ENCODE measurements at places on chromosomes 3 and 15.

- no peak for DNase-seq
These were observed 56.4 kb downstream of the LSAMP start for GRCh38 chr3:116388867-116389385.

DNA sequence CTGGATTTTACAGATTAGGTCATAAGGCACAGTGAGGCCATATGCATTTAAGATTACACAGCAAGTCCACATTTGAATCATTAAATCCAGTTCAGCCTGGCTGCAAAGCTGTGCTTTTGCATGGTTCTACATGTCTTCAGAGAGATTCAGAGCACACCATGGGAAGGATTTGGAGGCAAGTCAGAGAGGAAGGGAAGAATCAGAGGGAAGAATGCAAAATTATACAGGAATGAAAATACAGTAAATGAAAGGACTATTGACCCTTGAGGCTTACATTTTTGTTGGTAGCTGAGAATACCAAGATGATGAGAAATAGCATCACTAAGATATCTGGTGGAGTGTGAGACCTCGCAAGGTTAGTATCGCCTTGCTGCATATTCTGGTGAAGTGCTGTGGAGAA is 13.9 kb downstream of the FILIP1L start:
- no peak for DNase-seq

DNA sequence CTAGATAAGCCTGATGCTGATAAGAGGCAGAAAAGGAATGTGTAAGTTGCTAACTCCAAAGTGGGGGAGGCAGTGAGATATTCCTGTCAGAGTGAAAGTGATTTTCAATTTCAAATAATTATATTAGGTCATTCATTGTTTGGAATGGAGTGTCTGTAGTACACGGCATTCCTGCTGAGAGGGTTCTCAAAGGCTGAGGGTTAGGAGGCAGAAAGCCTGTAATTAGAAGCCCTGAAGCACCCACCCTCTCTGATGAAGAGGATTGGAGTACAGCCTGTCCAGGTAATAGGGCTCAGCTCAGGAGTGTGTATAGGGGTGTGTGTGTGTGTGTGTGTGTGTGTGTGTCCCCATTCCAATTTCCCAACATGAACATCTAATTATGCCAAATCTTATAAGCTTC is 486.8 kb downstream of the MAGI1 start:
- DNase-seq, result no peak

GRCh38 chr15:60259469-60259868 is 138.3 kb downstream of the ANXA2 start:
- no peak for DNase-seq

DNA sequence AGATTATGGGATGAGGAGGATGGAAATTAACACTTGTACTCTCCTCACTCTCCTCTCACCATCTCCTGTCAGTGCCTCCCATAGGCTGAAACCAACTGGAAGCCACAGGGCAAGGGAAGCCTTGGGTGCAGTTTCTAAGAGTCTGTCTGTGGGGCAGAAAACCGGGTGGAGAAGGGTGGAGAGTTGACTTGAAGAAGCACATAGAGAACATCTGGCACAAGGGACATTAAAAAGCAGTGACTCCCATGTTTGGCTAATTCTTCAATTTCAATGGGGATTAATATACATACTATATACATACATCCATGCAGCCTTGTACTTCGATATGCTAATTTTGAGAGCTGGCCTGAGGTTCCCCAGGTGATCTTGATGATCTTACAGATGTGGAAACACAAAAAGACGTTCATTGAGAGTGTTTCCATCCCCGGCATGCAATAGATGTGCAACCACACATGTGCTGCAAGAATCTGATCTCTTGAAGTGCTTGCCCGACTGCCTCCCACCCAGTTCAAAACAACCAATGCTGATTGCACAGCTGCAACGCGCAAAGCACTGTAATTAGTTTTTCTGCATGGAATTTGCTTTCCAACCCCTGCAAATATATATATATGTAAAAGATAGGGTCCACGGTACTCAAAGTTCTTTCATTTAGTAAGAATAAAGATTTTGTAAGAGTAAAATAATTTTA is 121.9 kb upstream of the TMC3 start:
- no peak for DNase-seq

DNA sequence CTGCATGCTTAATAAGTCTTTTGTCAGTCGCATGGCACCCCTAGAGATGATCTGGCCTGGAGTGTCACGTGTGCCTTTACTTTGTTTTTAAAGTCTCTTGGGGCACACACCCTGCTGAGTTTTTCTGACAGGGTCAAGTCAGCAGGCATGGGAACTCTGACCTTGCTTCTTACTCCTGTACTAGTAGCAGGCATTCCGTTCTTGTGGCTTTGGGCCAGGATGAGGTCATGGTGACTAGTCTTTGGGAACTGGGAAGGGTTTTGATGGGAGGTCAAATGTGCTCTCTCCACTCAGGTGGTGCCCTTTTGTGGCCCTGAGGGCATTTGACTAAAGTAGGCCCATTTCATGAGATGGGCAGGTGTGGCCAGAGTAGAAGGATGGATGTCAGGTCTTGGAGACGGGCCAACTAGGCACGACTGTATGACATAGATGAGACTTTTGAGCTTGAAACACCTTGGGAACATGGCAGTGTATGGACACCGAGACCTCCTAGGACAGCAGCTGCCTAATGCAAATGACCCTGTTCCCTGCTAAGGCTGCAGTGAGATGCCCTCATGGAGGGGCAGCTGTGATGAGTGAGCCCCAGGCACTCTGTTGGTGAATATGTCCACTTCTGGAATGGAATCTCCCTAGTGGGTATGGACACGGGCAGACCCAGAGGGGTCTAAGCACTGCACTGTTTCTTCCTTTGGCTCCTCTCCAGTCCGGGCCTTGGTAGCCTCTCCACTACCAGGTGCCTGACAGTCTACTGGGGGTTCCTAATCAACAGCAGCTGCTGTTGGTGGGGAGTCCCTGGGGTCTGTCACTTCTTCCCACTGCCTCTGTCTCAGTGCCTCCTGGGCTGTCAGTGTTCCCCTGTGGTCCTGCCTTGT is 16.4 kb downstream of the SRPRB start:
- DNase-seq, result no peak

Data from fibroblast of skin of left biceps (primary cell).